ENCODE measurements at places on chromosomes 3 and 15. TPM values are rescaled to one million over a fixed set of nuclear protein-coding genes. Genes with fewer than 3 reads are reported as not detected.

DNA sequence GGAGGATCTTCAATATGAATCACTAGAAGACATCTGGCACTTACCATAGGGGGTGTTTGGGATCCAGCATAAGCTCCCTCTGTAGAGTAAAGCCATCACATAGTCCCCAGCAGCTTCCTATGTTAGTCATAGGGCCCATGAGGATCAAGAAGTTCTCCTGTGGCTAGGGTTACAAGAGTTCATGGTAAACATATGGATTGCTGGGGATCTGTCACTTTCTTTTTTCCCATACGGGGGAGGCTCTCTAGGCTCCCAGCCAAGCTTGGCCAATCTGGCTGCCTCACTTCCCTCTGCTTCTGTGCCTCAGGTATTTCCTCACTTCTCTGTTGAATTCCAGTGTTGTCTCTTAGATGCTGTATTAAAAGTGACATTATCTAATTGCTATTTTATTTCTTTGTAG is 597.9 kb downstream of the PDCD6IP start:
- H3K4me3 ChIP-seq = no peak overlapping the region
- no peak overlapping the region for H3K27ac ChIP-seq
- H3K27me3 ChIP-seq = no peaks in the 10 kb centered on the region
- H3K36me3 ChIP-seq = no peaks in the 10 kb centered on the region

Gene SPINK8
- total RNA-seq = not detected

DNA sequence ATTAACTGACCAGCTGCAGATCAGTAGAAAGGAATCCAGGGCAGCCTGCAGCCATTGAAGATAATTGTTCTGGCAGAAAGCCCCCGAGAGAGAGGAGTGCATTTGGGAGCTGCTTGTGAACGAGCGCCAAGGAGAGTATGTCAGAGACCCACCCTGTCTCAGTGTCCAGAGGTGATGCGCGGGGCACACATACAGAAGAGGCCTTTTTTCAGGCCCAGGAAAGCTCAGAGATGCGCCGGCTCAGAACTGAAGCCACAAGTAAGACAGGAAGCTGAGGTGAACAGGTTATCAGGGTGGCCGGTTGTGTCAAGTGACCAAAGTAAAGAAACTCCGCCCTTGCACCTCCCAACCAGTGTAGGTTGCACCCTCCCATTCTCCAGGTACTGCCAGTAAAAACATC is 59.8 kb upstream of the HEG1 start:
- H3K4me3 ChIP-seq = no peak overlapping the region
- DNase-seq = no peak
- H3K36me3 ChIP-seq = no peaks in the 10 kb centered on the region

DNA sequence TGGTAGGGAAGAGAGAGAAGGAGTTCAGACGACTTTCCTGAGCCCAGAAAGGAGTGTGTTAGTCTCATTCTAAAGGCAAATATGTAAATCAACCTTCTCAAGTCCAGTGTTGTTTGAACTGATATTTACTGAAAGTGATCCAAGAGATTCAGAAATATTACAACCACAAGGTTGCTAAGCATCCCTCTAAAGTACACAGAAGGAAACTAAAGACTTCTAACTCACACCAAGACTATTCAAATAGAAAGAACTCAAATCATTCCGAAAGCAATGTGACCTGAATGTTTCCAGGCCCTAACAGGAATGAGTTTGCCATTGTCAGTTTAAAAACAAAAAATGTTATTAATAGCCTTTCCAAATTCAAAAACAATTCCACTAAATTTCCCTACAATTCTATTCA is 56.9 kb upstream of the VGLL3 start:
- no peaks in the 10 kb centered on the region for H3K4me1 ChIP-seq
- DNase-seq = no peak
- H3K27ac ChIP-seq = no peak overlapping the region
- H3K27me3 ChIP-seq = peaks cover 5% of the 10 kb centered on the region
- H3K4me3 ChIP-seq = no peak overlapping the region

GRCh38 chr3:41715376-41715775 is 246.5 kb downstream of the ULK4 start:
- H3K4me3 ChIP-seq = no peak overlapping the region
- no peak for DNase-seq
- H3K27me3 ChIP-seq = no peaks in the 10 kb centered on the region

Gene SERPINI1
- 13.5 TPM for total RNA-seq

DNA sequence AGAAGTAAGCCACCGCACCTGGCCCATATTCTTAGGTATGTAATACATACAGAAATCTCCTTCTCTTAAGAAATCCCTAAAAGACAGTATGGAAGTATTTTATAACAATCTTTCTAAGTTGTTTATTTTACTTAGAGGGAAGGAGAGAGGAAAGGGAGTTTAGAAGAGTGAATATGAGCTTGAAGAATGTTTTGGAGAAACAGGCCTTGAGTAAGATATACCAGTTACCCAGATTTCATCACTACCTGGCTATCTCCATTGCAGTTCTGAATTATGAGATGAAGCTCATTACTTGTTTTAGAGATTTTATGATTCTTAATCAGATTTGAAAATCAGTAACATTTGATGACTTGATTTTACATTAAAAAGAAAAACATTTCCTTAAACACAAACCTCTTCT is 71.9 kb downstream of the DCUN1D1 start:
- no peaks in the 10 kb centered on the region for H3K4me1 ChIP-seq
- no peak overlapping the region for H3K4me3 ChIP-seq
- H3K27ac ChIP-seq = no peak overlapping the region

Measured in GM23338 (cell line).